ENCODE measurements at places on chromosomes 1 and 21.

- DNase-seq: no peak
Measured at GRCh38 chr21:41571938-41572510, 64.1 kb upstream of the TMPRSS2 start.

DNA sequence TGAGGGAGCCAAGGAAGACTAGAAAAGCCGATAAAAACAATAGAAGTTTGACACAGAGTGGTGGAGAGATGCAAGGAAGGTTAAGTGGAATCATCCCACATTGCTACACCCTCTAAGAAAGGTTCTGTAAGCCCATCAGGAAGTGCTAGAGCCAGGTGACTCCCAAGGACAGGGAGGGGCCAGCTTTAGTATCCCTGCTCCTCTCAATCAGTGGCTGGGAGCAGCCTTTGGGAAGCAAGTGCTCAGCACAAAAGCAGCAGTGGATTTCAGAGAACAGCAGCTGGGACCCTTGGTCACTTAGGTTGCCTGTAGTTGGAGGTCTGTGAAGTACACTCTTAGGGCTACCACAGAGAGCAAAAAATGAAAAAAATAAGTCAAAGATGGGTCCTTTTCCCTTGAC, 42.5 kb downstream of the NME7 start:
- no peak for DNase-seq

DNA sequence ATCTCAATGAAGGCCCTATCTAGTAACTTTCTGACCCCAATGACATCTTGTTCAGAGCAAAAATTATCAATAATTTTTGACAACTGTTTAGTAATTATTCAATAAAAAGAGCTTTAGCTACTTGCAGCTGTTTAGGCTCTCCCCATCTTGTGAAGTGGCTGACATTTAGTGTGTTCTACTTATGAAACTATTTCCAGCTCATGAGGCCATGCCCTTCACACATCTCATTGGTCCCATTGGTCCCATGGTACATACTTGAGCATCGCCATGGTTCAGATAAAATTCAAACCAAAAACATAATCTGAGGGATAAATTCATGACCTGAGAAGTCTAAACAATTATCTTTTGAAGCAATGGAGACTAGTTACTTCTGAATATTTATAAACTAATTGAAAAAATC, 24.2 kb downstream of the SPRTN start:
- DNase-seq: no peak

- DNase-seq: no peak
Measured at GRCh38 chr1:29222686-29223085, 8.0 kb downstream of the MECR start.

GRCh38 chr21:37450445-37450941, 83.9 kb downstream of the DYRK1A start:
- no peak for DNase-seq

DNA sequence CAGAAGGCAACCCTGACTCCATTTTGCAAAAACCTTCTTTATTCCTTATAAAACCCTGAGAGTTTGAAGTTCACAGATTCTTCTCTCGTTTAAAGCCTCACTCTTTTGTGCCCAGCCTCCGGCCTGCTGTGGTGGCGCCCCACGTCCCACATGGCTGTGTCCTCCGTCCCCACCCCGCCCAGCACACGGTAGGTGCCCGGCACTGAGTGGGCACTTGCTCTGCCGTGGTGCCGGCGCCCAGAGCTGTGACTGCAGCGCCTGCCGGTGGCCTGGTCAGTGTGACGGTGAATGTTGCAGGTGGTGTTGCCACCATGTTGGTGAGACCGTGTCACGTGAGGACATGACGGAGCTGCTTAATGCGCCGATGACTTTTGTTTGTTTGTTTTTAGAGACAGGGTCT, 9.4 kb downstream of the ATAD3A start:
- no peak for DNase-seq

GRCh38 chr1:25068316-25068715, 138.2 kb upstream of the RUNX3 start:
- DNase-seq: no peak

DNA sequence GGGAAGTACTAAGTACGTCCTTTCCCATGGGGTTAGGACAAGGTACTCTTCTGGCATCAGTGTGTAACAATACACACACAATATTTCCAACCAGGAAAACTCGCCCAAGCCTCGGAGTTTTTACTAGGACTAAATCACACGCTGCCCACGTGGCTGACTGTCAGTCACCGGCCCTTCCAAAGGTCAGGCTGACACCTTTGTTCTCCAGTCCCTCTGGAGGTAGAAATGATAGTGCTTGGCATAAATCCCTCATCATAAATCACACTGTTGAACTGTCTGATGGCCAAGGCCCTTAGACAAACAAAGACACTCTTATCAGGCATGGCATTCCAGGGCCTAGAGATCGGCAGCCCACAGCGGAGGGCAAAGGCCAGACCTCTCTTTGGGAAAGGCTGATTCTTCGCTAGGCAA, 16.9 kb upstream of the SLAMF9 start:
- DNase-seq: no peak

DNA sequence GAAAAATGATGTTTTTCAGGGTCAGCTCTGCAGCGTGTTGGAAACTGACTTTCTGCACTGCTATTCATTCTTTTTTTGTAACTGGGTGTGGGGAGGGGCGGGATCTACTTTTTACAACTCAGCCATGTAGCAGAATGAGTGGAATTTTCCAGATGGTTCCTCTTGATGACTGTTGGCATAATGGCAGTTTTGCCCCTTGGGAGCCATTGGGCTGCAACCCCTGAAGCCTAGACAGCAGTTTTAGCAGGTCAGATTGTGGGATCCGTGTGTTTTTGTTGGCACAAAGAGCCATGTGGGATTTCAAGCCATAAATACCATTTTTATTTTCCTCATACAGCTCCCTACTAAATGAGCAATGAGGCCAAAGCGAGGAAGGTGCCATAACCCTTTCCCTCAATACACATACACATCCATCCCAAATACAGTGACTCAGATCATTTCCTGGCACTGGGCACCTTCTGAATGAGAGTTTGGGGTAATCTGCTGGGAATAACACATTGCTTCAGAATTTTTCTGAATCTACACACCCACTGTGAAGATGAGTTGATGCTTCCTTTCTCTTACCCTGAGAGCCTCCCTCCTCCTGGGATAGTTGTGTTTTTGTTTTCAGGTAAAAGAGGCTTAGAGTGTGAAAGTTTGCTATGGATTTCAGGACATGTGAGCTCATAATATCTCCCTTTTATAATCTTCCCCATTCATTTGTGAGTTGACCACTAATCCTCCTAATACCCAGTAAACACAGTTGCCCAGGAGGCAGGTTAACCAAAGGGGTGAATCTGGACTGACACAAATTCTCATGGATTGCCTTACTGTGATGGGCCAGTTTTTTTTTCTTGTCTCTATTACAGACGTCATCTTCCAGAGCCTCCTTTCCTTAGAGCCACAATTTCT, 13.1 kb downstream of the S100A10 start:
- DNase-seq: no peak

- no peak for DNase-seq
Measured at GRCh38 chr1:156262461-156263287, 14.8 kb upstream of the PAQR6 start.

DNA sequence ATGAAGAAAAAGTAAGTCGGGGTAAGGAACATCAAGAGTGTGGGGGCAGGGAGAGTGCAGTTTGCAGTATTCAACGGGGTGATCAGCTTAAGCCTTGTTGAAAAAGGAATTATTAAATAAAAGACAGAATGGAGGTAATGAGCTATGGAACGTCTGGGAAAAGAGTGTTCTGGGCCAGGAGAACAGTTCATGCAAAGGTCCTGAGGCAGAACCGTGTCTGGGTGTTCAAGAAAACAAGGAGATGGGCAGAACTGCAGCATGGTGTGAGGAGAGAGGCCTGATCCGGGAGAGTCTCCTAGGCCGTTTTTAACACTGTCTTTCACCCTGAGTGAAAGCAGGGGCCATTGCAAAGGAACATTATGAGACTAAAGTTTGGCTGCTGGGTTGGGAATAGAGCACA, 20.2 kb downstream of the OVGP1 start:
- no peak for DNase-seq

DNA sequence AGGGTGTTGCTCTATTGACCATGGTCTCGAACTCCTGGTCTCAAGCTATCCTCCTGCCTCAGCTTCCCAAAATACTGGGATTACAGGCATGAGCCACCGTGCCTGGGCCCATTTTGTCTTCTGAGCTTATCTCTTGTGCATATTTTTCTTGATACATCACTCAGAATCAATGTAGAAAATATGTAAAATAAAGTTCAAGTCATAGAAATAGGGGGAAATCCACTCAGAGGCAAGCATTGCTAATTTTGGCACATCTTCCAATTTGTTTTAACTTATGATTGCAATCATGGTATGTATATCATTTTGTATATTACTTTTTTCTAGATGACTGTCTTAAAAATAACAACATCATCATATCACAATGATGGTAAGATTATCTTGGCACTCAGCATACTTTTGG, 21.6 kb downstream of the RIT1 start:
- no peak for DNase-seq

DNA sequence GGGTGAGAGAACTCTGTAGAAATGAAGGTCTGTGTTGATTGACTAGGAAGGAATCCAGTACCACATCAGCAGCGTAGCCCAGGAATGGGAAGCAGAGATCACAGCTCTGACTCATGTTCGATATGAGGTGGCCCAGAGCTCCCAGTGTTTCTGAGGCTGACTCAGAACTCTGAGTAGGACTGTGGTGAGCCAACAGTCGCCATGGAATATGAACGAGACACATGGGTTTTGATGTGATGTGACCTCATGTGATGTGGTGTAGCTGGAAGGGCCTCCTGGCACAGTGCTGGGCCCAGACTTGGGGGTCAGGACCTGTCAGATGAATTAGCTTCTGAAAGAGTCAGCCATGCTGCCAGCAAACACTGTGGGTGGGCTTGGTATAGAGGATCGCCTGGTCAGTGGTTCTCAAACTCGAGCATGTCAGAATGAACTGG, 237.0 kb downstream of the MRPL39 start:
- DNase-seq: no peak

GRCh38 chr1:176996456-176997090, 167.9 kb downstream of the ASTN1 start:
- DNase-seq: no peak

DNA sequence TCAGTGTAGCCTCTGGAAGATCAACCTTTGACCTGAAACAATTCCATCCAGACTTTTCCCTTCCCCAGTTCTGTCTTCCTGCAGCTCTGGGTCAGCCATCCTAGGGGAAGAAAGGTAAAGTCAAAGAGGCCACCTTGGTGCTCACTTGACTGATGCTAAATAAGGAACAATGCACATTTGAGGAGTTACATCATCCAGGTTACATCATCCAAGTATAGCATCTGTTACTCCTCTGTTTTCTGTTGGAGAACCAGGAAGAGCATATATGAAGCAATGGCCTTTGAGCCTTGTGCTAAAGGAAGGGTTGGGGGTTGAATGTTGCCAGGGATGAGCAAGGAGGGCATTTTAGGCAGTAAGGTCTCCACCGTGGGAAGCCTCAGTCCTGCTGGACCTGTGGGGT, 3.1 kb upstream of the DSCAM start:
- DNase-seq: no peak

DNA sequence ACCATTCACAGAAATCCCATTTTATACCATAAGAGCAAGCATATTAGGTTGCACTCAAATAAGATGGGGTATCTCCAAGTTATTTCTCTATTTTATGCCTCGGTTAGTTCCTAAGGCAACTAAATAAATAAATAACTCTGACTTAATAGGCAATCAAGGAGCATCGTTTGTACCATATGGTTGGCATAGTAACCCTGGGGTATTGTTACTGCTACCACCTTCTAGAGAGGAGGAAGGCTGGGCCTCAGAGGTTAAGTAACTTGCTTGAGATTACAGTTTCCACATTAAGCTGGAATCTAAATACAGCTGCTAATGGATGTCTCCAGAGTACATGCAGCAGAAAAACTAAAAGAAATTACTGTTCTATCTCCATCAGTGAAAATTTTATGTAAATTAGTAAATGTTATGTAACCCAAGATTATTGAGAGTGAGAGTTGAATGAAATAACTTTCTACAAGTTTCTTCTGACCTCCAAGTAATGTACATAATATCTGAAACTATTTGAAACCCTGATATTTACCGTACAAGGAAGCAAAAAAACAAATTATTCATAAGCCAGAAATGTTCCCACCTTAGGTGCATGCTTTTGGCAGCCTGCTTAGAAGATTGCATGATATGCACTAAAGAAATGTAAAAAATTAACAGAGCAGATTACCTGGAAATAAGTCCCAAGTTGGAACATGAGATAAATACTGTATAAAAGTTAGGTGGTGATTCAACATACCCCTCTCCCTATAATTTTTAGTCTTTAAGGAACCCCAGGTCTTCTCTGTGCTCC, 127.0 kb downstream of the CRB1 start:
- DNase-seq: no peak

GRCh38 chr21:41845310-41846032, 33.7 kb downstream of the PRDM15 start:
- DNase-seq: no peak

DNA sequence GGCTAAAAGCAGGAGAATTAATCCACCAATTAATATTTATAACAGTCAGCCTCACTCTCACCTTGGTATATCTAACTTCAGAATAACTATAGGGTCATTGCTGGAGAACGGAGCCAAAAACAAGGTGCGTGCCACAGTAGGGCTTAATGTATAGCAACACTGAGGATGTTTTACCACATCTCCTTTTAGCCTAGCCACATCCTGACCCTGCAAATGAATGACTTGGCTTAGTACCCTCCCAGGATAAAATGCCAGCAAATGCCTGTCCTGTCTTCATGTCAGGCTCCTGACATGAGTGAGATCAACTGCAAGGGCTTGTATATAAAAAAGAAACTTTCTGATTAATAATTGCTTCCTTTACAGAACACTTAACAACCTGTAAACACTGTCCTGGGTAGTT, 2.7 kb upstream of the CDC42BPA start:
- no peak for DNase-seq

- DNase-seq: no peak
Measured at GRCh38 chr1:159266832-159267231, 35.3 kb upstream of the FCER1A start.

- no peak for DNase-seq
Measured at GRCh38 chr21:28310171-28310685, 682.4 kb downstream of the LTN1 start.

GRCh38 chr1:61081144-61081685, 1.1 kb upstream of the NFIA start:
- DNase-seq: no peak

- no peak for DNase-seq
Measured at GRCh38 chr1:180229483-180230415, at the start of gene LHX4. Gene LHX4 (plus strand): TSS chr1:180230264. CDS start chr1:180230530, 266 bp downstream.

- no peak for DNase-seq
Measured at GRCh38 chr1:245829194-245829593, 674.4 kb downstream of the KIF26B start.

Measured in NCI-H187 (cell line).